ENCODE measurements at places on chromosomes 4 and X.

DNA sequence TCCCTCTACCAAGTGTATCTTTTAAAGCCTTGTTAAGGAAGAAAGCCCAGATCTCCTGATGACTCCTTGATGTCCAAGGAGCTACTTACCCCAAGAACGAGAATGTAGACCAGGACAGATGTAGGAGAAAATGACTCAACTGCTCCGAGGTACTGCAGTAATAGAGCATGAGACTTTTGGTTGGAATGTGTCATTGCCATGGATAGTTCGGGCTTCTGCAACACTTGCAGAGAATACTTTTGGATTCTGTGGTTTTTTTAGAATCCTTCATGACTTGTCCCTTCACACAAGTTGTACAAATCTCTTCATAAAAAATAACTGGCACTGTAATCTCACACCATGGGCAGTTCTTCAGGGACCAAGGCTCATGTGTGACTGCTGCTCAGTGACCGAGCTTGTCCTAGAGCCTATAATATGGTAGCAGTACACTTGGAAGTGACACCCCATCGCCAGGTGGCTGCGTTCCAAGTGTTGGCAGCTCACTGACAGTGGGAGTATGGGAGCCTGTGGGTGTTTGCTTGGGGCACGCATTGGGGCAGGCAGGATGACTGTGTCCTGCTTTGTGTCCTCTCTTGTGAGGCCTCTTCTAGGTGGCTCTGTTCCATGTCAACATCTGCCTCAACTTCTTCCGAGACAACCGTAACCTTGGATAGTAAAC, 87.9 kb upstream of the WDR1 start:
- ATAC-seq: no peak

- no peak for ATAC-seq
These were observed 271.8 kb upstream of the ARX start for GRCh38 chrX:25287521-25287920.

- ATAC-seq: no peak
These were observed 133.3 kb downstream of the STK32B start for GRCh38 chr4:5184606-5185005.

GRCh38 chr4:77120886-77121508, 36.0 kb upstream of the CCNG2 start:
- ATAC-seq: peak; percentile 72

DNA sequence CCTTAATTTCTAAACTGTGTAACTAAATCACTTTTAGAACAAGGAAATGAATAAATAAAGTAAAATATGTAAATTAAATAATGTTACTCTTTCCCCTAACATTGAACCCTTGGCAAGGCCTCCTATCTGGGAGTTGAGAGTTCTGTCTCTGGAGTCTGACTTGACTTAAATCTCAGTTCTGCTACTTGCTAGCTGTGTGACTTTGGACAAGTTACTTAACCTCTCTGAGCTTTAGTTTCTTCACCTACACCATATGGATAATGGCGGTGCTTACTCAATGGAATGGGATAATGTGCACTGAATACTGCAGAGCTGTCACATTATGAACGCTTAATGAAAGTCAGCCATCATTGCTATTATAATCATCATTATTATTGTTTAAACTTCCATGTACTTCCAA, 92.1 kb upstream of the SOD3 start:
- ATAC-seq: no peak

GRCh38 chr4:17966312-17966711, 55.2 kb downstream of the LCORL start:
- ATAC-seq: no peak

GRCh38 chr4:154454710-154455109, 36.9 kb downstream of the DCHS2 start:
- no peak for ATAC-seq

DNA sequence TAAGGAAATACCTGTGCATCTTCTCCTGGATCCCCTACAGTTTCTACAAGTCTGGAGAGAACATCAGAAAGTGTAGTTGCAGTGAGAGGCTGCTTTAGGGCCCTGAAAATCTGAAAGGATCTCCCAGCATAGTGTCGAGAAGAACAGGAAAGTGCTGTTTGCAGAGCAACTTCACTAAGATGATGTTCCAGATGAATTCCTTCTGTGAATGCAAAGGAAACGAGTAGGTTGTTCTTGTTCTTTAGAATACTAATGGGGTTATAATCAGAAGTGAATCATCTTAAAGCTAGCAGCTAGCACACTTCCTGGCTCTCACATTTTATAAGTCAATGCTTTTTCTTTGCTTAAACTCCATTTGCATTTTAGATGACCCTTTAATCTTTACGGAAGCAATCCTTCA, 53.7 kb downstream of the ZAR1 start:
- ATAC-seq: no peak

GRCh38 chr4:151227731-151228130, 49.2 kb upstream of the PRSS48 start:
- ATAC-seq: no peak

DNA sequence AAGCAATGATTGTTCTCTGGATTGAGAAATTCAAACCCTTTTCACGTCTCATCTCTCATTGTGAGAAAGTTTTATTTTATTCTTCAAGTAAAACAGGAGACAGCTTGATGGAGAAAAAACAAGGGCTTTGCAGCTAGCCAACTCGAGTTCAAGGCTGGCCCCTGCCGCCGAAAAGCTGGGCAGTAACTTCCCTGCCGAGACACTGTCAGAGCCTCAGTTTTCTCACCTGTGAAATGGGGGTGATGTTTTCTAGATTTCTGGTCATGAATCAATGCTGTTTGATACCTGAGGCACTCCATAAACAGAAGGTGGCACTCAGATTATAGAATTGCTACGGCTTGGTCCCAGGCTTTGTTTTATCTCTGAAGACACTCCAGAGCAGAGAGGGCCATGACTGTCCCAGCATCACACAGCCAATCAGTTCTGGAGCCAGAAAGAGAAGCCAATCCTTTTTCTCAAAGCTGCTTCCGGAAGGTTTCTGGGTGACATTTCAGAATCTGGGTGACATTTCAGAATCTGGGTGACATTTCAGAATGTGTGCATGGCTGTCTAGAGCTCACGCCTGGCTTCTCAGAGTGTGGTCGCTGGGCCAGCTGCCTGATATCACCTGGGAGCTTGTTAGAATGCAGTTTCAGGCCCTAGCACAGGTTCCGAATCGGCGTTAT, 33.2 kb downstream of the HMX1 start:
- no peak for ATAC-seq

- ATAC-seq: peak; percentile 81
These were observed 68.6 kb downstream of the PRSS12 start for GRCh38 chr4:118284169-118284568.

- ATAC-seq: no peak
These were observed 163.6 kb upstream of the MAP3K15 start for GRCh38 chrX:19678941-19679340.

DNA sequence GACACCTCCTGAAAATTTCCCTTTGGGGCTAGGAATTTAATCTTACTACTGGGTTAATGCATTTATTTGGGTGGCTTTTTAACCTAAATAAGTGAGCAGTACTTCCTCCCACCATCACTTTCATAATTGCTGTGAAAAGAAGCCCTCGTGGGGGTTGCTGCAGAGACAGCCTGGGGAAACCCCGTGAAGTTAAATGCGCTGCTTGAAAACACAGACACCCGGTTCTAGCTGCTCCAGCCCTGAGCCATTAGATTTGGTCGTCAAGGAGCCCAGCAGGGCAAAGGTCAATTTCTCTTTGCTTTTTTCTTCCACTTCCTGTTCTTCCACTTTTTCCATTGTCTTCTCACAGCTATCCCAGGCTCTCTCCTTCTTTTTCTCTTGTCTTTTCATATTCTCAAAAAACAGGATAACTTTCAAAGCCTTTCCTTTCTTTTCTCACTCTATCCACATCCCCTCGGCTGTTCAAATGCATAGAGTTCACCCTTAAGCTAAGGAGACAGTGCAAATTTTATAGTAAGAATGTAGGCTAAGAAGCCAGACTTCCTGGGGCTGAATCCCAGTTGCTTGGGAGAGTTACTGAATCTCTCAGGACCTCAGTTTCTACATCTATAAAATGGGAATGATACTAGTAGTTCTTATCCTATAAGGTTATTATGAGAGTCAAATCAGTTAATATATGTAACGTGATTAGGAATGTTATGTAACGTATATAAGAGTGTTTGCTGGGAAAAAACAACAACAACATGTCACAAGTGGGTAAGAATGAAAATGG, 91.5 kb upstream of the ZNF827 start:
- ATAC-seq: peak; percentile 98

GRCh38 chr4:81922313-81922712, 450.6 kb upstream of the RASGEF1B start:
- ATAC-seq: no peak

- no peak for ATAC-seq
These were observed 55.1 kb downstream of the GPAT3 start for GRCh38 chr4:83591056-83591455.

DNA sequence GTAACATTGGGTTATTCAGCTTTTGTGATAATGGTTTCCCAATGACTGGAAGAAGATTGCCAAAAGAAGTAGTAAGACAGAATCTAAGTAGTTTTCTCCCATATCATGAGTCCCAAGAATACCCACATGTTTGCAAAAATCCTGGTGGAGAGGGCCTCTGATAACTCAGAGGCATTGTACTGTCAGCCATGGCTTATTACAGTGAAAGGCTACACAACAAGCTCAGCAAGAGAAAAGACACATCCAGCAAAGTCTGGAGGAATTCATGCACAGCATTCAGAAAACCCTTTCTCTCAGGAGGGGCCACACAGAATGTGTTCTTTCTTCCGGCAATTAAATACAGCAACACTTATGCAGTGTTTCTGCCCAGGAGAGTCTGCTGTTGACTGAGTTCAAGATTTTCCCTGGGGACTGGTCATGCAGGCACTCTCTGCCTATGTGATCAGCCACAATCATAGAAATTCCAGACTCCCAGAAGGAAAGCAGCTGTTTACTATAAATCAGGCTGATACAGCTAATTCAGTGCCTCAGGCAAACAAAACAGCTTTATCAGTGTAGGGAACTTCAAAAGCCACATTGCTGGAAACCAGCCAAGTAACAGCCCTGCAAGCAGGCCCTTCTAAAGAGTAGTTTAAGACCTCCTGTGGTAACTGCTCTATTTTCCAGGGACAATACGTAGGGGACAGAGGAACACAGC, 937.1 kb downstream of the CCSER1 start:
- ATAC-seq: no peak

DNA sequence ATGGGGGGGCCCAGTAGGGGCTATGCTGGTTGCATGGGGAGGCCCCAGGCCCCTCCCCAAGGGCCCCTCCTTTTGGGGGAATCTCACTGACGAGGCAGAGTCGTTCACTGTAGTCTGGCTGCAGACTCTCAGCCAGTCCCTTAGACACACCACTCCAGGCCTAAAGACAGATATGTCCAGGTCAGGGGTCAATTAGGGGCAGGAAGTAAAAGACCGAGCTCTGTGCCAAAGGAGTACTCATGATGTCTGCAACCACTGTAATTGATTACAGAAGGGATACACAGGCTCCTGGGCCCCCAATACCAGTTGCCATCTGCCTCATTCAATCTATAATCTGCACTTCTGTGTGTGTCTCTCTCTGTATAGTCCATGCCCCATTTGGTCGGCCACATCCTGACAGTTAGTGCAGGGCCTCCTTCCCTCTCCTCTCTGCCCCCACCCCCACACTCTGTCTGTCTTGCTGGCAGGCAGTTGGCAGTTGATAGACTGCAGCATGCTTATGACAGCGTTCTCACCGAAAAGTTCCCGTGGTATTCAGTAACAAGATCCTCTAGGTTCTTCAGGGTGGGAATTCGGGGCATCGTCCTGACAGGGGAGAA, 1.3 kb upstream of the CXorf65 start:
- ATAC-seq: no peak

DNA sequence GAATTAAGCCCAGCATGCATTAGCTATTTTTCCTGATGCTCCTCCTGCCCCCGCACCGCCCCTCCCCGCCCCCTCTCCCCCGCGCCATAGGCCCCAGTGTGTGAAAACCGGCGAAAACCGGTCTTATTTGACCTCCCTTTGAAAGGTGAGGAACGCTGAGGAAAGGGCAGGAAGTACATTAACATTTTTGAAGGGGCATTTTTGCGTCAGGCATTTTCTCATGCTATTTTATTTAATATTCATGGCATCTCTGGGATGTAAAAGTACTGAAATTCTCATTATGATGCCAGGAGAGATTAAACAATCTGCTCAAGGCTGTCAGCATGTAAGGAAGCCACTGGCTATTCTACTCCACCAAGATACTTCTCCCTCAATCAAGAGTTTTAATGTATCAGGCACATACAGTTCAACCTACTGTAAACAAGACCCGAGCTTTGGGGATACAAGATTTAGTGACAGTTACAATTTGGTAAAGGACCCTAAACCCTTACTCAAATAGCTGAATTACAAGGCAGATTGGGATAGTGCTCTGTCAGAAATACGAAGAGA, 1.2 kb upstream of the NMU start:
- no peak for ATAC-seq

DNA sequence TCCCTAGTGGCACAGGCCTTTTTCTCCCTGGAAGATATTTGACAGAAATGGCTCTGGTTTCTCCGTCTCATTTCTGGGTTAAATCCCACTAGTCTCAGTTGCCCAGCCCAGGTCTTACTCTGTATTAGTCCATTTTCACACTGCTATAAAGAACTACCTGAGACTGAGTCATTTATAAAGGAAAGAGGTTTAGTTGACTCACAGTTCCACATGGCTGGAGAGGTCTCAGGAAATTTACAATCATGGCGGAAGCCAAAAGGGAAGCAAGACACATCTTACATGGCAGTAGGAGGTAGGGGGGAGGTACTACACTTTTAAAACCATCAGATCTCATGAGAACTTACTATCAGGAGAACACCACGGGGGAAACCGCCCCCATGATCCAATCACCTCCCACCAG, 81.9 kb downstream of the FHDC1 start:
- ATAC-seq: no peak

DNA sequence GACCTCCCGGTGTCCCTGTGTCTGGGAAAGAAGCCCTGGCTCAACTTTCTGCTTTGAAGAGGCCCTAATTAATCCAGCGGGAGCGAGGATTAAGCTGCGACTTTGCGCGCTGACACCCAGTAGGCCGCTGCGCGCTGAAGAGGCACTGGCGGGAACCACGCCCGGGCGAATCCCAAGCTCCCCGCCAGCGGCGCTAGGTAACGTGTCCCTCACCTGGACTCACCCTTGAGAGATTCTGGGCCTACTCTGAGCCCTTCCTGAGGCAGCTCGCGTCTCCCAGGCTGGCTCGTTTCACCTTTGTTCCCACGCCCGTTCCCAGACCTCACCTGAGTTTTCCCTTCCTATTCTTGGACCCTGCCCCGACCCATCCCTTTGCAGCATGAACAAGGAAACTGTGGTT, 616 bp upstream of the KLHL34 start:
- no peak for ATAC-seq

- ATAC-seq: no peak
These were observed 430.1 kb downstream of the ANKRD50 start for GRCh38 chr4:124282301-124282898.
